Skeletal muscle cell (primary cell): ENCODE measurements at places on chromosomes 6 and 20.

- peak; percentile 29 for DNase-seq
Measured at GRCh38 chr6:2739335-2739734, 11.4 kb downstream of the MYLK4 start.

DNA sequence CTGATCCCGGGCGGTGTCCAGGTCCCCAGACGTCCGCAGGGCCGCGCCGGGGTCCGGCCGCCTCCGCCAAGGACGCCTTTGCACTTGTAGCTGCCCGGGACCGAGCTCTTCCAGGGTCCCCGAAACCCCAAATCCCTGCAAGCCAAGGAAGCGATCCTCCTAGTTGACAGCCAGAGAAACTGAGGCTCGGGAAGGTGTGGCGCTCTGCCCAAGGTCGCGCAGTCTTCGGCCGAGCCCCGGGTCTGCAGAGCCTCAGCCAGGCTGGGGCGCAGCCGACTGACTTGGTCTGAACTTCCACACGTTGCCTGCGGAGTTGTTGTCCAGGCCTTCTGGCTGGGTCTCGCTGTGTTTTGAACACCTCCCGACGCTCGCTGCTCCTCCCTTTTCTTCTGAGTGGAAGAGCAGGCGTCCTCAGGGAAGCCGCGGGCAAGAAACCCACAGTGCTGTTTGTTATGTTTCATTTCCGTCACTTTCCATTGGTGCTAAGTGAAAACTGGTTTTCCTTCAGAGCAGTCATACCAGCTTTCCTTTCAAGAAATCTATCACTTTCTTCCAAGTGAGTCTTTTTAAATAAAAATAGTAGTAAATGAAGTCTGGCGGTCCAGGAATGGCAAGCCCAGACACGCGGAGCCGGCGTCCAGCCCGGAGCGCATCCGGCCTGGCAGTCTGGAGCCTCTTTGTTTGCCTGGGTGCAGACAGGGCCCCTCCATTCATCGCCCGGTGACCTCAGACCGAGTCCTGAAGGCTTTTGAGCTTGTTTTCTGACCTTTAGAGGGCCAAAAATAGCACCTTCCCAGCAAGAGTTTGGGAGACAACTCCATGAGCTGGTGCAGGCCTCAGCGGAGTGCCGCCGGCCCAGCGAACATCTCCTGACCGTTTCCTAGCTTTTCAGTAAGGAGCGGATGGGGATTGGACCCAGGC lies 698 bp downstream of the FAM210B start:
- DNase-seq, result peak; percentile 36

DNA sequence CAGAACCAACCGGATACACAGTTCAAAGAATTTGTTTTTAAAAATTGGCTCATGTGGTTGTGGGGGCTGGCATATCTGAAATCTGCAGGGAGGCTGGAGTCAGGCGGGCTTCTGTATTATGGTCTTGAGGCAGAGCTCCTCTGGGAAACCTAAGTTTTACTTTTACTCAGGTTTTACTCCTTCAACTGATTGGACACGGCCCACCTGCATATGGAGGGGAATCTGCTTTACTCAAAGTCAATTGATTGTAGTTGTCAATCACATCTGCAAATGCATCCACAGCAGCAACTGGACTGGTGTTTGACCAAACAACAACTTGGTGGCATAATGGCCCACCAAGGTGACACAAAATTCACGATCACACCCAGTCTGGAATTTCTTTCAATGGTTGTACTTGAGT lies 103.4 kb downstream of the ERMARD start:
- no peak for DNase-seq

DNA sequence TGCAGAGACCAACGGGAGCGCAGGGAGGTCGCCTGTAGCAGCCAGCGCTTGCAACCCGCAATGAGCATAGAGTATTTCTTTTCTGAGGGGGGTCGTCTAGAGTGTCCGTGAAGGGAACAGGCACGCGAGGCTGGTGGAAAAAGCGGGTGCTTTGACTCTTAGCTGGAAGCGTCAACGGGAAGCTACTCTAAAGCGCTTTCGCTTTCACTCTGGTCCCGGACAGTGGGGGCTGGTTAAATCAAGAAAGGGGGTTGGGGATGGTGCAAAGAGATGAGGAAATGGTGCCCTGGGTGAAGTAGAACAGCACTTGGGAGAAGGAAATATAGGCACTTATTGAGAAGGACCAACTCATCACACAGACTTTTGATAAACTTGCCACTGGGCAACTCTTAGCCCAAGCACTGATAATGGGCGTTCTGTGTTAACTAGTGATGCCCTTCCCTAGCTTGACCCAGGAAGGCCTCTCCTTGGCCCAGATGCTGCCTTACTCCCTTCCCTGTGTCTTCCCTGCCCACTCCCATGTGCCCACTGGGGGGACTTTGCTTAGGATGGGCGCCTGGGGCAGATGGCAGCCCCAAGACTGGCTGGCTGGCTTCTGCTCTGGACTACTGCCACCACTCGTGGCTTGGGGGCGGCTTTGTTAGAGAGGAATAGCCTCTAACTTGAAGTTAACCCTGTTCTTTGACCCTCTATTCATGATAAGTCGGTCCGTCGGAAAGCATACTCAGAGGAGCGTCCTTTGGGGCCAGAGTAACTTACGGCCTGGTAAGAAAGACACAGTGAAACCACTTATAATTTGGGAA lies 585 bp downstream of the PSMB9 start:
- DNase-seq, result no peak

GRCh38 chr20:58712151-58712791 lies 19.7 kb downstream of the NPEPL1 start:
- no peak for DNase-seq

GRCh38 chr6:118350881-118351430 lies 197.1 kb upstream of the PLN start:
- DNase-seq, result no peak

GRCh38 chr6:77273929-77274328 lies 189.4 kb downstream of the HTR1B start:
- DNase-seq, result no peak

- DNase-seq, result peak; percentile 4
Measured at GRCh38 chr6:130843575-130844320, 16.5 kb downstream of the SMLR1 start.

DNA sequence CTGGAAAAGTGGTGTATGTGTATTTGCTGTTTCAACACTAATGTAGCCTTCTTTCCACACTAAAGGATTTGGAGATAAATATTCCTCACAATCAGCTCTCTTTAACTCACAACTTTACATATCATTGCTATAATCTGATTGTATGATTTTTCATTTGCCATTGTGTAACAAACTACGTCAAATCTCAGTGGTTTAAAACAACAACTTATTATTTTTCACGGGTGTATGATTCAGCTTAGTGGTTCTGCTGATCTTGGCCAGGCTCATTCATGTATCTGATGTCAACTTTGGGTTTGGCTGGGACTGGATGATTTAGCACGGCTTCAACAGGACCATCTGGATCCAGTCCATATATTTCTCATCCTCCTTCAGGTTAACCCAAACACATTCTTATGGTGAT lies 55.4 kb upstream of the TMX4 start:
- no peak for DNase-seq

DNA sequence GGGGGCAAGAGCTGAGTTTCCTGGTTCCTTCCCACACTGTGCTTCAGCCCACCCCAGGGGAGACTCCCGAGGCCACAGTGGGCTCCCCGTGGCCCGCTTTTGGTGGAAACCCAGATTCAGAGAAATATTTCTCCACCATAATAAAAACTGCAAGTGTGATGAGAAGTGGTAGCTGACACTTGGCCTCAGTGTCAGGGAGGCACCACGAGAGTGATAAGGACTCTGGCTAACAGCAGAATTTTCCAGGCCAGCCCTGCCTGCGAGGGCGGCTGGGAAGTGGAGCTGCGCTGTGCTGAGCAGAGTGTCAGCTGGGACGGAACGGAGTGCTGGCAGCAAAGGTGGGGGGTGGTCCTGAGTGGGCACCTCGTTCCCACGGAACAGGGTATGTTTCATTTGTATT lies 22.5 kb downstream of the SPATA2 start:
- DNase-seq, result no peak

GRCh38 chr20:15546525-15547023 lies 1026.7 kb downstream of the KIF16B start:
- DNase-seq, result no peak

DNA sequence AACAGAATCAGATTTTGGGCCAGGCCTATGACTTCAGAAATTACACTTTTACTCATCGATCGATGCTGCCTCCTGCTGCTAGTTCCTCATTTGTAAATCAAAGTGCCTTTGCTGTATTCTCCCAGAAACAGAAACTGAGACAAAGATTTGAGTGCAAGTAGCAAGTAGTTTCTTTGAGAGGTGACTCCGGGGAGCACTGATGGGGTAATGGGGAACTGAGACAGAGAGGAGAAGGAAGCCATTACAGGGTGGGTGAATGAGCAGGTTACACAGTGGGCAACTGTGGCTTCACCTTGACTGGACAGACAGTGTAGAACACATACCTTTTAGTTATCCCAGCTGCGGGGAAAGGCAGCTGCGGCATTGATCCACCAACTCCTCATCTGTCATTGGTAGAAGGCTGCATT lies 9.7 kb upstream of the CD40 start:
- DNase-seq, result no peak

GRCh38 chr6:3609388-3609787 lies 142.1 kb downstream of the PXDC1 start:
- DNase-seq, result no peak

GRCh38 chr6:134004714-134005113 lies 47.7 kb downstream of the SLC2A12 start:
- no peak for DNase-seq

- DNase-seq, result no peak
Measured at GRCh38 chr6:30465595-30466306, 23.6 kb upstream of the HLA-E start.

- DNase-seq, result no peak
Measured at GRCh38 chr6:71349976-71350615, 61.5 kb downstream of the OGFRL1 start.

DNA sequence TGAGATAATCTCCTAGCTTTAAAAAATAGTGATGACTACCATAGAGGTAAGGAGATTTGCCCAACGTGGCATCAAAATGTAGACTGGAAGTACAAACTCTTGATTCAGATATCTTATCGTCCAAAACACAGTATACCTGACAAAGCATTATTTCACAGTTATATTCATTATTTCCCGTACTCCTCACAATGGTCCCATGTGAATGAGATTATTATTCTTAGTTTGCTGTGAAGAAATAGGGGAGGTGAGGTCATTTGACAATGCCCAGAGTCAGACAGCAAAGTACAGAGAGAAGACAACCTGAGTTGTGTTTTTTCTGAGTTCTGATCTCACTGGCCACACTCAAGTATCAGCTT lies 1.2 kb upstream of the TFB1M start:
- peak; percentile 22 for DNase-seq

DNA sequence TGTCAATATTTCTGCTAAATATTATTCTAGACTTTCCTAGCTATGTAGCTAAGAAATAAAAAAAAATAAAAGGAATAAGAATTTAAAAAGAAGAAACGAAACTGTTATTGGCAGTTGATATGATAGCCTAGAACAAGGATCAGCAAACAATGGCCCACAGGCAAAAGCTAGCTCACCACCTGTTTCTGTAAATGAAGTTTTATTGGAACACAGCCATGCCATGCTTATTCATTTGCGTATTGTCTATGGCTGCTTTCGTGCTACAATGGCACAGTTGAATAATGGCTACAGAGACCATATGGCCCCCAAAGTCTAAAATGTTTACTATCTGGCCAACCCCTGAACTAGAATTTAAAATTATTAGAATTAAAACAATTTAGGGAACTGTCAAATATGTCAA lies 952.6 kb upstream of the MAP3K7 start:
- no peak for DNase-seq

DNA sequence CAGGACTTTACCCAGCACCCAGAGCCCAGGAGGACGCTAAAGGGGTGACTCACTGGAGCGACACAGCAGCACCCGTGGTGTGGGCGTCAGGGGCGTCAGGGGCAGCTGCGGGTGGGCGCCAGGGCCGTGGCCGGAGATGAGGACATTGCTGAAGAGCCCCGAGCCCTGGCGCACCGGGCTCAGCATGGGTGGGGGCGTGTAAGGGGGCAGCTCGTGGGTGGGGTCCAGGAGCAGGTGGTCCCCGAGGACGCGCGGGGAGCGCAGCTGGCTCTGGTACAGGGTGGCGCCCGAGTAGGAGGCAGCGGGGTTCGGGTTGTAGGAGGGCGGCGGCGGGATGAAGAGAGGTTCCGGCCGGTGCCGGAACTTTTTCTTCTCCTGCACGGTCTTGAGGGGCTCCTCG lies 41.6 kb upstream of the MRPS10 start:
- no peak for DNase-seq

GRCh38 chr6:19603721-19604120 lies 233.4 kb upstream of the ID4 start:
- DNase-seq, result no peak

DNA sequence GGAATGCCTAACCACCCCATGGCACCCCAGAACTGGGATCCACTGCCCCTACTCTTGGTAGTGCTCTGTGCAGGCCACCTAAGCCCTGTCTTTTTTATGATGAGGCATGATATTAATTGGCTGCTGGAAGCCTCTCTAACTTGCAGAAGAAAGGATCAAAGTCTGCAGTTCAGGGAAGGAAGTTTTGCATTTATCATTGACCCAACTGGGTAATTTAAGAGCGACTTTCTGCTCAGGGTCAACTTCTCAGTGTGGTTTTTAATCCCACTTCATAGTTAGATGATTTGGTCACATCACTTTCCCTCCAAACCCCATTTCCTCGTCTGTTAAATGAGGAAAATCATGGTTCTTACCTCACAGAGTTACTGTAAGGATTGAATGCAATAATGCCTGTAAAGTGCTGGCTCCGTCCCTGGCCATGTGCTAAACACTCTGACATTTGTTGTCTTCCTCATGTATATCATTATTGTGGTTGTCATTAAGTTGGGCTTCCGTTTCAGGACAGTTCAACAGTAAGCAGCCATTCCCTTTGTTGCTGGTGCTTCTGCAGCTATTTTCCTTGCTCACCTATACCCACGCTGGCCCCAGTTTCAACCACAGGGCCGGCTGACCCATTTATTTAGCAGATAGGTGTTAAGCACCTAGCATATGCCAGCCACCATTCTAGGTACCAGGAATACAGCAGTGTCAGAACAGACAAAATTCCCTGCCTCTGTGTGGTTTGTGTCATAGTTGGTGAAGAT lies 14.2 kb downstream of the E2F3 start:
- no peak for DNase-seq

GRCh38 chr20:3803854-3804253 lies 7.7 kb downstream of the CDC25B start:
- no peak for DNase-seq

DNA sequence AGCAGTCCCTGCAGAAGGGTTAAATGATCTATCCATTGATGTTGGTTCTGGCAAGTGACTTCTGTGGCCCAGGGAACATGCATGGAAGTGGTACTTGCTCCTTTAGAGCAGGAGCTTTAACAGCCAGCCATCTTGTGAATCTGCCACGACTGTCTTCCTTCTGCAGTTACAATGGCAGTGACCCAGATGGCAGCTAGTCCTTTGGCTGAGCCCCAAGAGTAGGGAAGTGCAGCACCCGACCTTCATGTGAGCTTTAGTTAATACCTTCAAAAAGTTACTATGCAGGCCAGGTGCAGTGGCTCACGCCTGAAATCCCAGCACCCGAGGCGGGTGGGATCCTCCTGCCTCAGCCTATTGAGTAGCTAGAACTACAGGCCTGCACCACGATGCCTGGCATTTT lies 66.4 kb downstream of the POPDC3 start:
- no peak for DNase-seq

DNA sequence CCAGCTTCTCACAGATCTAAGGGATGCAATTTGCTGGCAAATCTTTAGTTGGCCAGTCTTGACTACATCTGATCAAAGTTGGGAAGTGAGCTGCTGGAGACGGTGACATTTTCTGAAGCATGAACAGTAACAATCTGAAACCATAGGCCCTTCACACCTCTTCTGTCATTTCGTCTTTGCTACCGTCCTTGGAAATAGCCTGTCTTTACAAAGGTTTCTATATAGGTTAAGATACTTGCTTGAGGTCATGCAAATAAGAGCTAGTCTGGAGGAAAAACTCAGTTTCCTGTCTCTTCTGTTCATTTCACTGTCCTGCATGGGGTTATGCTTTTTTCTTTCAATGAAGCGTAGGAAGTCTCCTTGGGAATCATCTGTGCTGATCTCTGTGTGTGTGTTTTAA lies 55.6 kb downstream of the CARMIL1 start:
- no peak for DNase-seq
